ENCODE measurements at places on chromosomes 3 and 15.

- DNase-seq, result no peak
These were observed 44.2 kb upstream of the IGDCC4 start for GRCh38 chr15:65466901-65467300.

GRCh38 chr3:57855943-57856342 is 99.8 kb downstream of the SLMAP start:
- no peak for DNase-seq

- DNase-seq, result no peak
These were observed 45.4 kb downstream of the PSMD6 start for GRCh38 chr3:63977893-63978292.

GRCh38 chr3:60992395-60992794 is 258.9 kb downstream of the FHIT start:
- DNase-seq, result peak; percentile 12

- DNase-seq, result peak; percentile 83
These were observed 114.3 kb upstream of the ARHGEF3 start for GRCh38 chr3:56915966-56916586.

DNA sequence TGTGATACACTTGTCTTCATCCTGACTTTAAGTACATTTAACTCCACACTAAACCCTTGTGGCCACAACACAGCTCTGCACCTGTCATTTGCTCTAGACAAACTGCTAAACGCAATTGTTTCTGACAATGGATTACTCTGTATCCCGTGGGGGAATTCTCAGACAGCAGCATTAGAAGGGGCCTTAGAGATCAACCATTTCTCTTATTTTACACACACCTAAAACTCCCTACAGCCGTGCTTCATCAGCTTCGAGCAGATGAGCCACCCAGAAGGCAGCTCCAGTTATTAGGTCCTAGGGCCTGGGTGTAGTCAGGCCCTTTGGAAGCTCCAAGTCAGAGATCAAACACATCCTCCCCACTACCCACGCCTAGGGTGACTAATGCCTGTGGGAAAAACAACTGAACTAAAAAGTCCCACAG is 1.3 kb upstream of the IL12A start:
- DNase-seq, result no peak

DNA sequence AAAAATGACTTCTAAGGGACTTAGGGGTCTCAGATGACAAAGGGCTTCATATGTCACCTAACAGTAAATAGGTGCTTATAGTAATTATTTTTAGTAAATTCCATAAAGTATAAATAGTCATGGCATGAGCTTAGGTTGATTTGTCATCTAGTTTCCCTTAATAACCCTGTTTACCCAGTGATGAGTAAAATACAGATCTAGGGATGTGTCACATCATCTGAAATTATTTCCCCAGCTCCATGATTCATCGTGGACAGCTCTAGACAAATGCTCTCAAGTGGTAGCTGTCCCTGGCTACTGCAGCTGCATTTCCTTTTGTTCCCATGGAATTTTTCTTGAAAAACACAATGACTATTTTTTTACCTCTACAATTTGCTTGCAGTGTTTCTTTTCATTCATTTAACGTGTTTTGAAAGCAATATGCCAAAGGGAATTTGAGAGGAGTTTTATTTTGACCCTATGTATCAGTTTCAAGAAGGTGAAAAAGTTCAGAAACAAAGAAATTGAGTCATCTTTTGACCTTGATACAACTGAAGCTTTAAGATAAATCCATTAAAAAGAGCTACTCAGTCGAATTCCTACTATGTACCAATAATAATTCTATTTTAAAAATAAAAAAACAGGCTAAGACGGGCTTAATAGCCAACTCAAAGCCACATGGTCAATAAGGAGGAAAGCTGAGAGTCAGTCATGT is 241.6 kb downstream of the KCNMB2 start:
- no peak for DNase-seq

- DNase-seq, result no peak
These were observed 113.5 kb downstream of the CADPS start for GRCh38 chr3:62761711-62762110.

DNA sequence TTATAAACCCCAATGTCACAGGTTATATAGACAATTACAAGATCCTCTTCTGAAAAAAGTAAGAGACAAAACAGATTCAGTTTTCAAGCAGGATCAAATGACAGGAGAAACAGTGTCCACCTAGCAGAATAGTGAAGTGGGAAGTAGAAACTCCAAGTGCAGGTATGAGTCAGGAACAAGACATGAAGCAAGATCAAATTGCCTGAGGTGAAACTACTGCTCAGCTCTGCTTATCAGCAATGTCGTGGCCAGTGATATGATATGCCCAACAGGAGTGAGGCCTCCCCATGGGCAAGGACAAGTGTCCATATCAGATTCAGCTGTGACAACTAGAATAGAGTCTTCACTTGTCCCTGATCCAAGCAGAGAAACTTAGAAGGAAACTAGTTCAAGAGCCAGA is 100.0 kb downstream of the ZMAT3 start:
- DNase-seq, result no peak

GRCh38 chr3:145079436-145079835 is 1081.5 kb downstream of the PLOD2 start:
- DNase-seq, result no peak

GRCh38 chr3:111801693-111802092 is 57.4 kb upstream of the PHLDB2 start:
- DNase-seq, result no peak

GRCh38 chr3:73508330-73508954 is 116.3 kb downstream of the PDZRN3 start:
- DNase-seq, result peak; percentile 15

GRCh38 chr3:185328324-185329004 is 34.5 kb upstream of the MAP3K13 start:
- no peak for DNase-seq

- no peak for DNase-seq
These were observed 146.6 kb upstream of the P2RY1 start for GRCh38 chr3:152688313-152688712.

GRCh38 chr3:111321786-111322185 is 220.2 kb upstream of the CD96 start:
- DNase-seq, result no peak

- DNase-seq, result no peak
These were observed 93.2 kb downstream of the ZNF280D start for GRCh38 chr15:56640127-56640526.

DNA sequence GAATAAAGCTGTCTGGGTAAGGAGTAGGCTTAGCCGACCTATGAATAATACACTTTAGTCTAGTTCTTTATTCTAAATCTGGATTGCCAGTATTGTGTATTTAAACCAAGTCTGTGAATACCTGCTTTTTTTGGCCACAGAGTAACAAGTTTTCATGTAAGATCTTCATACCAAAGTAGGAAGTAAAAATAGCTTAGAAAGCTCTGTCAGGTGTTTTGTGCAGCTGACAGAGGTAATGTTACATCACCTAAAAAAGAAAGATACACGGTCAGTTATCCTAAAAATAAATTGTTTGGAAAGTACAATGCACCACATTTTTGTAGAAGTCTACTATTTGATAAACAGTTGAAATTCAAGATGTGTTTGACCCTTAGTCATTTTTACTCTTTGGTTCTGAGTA is 16.5 kb downstream of the CALML4 start:
- no peak for DNase-seq

- no peak for DNase-seq
These were observed 37.6 kb downstream of the ERICH6 start for GRCh38 chr3:150666167-150666566.

GRCh38 chr3:24006-24405 is 172.6 kb upstream of the CHL1 start:
- no peak for DNase-seq

GRCh38 chr3:154642145-154642544 is 212.2 kb upstream of the GPR149 start:
- DNase-seq, result no peak

GRCh38 chr3:11236588-11237461 is 35.4 kb upstream of the ATG7 start:
- DNase-seq, result peak; percentile 71

DNA sequence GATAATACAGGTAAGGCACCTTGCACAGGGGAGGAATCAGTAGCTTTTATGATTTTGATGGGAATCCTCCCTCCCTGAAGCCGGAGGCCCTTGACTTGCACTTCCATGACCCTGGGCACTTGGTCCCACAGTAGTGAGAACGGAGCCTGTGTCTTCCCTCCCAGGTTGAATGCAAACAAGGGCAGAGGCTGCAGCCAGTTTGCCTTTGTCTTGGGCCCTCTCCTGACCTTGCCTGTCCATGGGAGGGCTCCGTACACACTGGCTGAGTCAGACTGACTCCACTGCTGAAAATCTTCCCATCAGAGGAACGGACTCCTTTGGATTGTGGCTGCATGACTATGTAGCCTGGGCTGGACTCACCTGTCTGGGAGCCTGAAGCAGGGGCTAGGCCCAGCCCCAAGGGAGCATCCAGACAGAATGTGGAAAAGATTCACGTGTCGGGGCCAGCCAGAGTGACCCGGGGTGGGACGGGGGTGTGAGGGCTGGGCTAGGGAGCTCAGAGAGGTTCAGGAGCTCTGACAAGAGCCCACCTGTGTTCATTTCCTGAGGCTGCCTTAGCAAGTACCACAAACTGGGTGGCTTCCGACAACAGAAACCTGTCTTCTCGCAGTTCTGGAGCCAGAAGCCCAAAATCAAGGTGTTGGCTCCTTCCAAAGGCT is 9.5 kb downstream of the TBC1D21 start:
- no peak for DNase-seq

DNA sequence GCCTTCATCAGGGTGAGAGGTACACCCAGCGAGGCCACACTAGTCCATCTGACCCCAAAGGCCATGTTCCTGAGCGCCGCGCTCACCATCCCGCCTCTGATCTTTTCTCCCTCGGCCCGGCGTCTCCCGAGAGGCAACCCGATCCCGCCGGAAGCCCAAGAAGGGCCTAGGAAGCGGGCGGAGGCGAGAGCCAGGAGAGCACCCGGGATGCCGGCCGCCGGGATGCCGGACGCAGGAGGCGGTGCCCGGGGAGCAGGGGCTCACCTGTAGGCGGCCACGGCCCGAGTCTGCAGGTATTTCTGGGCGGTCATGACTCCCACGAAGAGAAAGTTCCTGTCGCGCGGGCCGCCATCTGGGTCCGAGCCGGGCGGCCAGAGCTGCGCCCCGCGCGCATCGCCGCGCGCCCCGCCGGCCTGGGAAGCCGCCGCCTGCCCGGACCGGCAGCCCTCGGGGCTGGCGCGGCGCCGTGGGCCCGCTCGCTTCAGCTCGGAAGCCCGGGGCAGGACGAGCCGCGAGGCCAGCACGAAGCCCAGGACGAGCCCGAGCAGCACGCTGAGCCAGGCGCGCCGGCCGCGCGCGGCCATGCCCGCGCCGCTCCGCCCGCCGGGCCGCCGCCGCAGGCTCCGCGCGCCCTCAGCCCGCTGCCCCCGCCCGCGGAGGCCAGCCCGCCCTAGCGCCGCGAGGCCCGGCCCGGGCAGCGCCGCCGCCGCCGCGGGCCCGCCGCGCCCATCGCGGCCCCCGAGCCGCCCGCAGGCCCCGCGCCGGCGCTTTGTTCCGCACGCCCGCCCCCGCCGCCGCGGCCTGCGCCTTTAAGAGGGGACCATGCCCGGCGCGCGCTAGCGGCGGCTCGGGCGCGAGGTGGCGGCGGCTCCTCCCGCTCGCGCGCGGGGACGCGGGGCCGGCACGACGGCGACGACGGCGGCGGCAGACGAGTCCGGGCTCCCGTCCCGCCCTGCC is 697 bp downstream of the CHSY1 start:
- no peak for DNase-seq

DNA sequence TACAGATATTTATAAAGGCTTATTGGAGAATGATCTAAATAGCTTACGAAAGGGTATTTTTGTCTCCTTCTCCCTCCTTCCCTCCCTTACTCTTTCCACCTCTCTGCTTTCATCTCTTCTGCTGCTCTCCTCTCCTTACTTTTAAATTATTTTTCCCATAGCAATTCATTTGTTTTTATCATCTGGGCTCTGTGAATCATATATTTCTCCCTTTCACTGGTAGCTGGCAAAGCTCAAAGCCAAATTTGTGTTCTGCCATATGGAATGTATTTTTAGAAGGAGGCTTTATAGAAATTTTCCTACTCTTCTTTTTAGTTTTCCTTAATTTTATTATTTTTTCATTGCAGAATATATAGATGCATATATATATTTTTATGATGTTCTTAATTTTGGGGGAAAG is 385.8 kb downstream of the C3orf38 start:
- no peak for DNase-seq

- no peak for DNase-seq
These were observed 13.2 kb downstream of the USP13 start for GRCh38 chr3:179666030-179666429.

DNA sequence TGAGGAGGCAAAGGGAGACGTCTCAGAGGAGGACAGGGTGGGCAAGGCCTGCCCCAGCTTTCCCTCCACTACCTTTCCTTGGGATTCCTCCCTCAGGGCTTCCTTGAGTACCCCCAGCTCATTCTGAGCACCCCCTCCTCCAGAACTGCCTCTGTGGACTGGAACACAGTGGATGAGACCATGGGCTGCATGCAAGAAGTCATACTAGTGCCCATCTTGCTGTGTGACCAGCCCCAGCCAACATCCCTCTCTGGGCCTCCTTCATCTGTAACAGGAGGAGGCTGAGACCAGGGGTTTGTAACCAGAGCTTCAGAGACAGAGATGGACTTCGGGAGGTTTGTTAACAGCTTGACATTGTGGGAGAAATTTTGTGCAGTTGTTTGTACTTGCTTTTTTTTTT is 25.6 kb downstream of the FEM1B start:
- DNase-seq, result no peak

DNA sequence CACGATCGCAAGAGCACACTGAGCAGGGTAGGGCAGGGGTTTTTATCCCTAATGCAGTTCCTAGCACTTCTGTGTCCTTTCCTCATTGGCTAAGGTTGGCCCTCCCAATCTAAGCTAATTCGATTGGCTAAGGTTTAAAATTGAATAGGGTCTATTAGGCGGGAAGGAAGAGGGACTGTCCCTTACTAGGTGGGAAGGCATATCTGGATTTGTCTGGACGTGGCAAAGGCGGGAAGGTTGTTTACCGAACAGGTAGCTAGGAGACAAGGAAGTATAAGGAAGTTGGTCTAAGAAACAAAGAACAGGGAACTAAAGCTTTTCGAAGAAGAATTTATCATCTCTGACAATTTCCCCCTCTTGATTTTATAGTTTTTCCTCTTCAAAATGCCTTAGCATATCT is 24.8 kb upstream of the ATG7 start:
- DNase-seq, result no peak

Data from CD4-positive, alpha-beta T cell treated with Interferon alpha-2 for 1 hour (primary cell).